Progenitor cell of endocrine pancreas (in vitro differentiated cells): ENCODE measurements at places on chromosomes 16 and 17. TPM values are rescaled to one million over a fixed set of nuclear protein-coding genes. Genes with fewer than 3 reads are reported as not detected.

Gene PRSS27
- total RNA-seq, result 6.3 and 6.6 TPM in 2 replicates

GRCh38 chr16:87658564-87659225 lies 56.4 kb downstream of the JPH3 start:
- DNase-seq, result no peak

Gene APOH
- total RNA-seq, result 0.27 and 0.57 TPM in 2 replicates

GRCh38 chr16:27994686-27995085 lies 68.8 kb downstream of the GSG1L start:
- no peak for DNase-seq

- no peak for DNase-seq
These were observed 20.5 kb upstream of the PABPN1L start for GRCh38 chr16:88886845-88887521.

GRCh38 chr16:35252356-35252936 lies 1793.0 kb downstream of the TP53TG3F start:
- DNase-seq, result no peak

Gene VAMP2
- 46.4 and 48.1 TPM in 2 replicates for total RNA-seq

Gene GNAO1
- 13.6 and 14.6 TPM in 2 replicates for total RNA-seq

- DNase-seq, result no peak
These were observed 7.3 kb downstream of the TADA2A start for GRCh38 chr17:37413875-37414519.

DNA sequence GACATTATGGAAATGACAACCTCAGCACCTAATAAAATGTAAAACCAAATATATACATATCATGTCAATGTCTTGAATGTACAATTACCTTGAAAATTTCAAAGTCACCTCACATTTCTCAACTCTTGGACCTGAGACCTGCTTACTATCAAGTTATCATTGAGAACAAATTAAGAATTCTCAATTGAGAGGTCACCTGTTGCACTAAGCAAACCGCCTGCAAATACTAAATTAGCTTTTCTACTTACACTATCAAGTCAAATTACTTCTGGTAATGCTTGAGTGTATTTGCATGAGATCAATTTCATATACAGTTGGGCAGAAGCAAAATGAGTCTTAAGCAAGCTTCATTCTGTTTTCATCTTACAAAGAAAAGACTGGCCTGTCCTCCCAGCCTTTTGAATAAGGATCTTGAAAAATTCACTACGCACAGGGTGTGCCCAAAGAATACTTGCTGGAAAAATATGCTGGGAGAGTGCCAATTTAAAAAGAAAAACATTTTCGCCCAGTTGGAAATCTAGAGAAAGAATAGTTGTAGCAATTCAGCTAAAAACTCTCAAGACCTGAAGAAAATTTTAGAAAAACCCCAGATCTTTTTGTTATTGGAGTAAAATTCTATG lies 35.7 kb downstream of the KANSL1 start:
- no peak for DNase-seq

Gene KRTAP16-1
- not detected in 2 replicates for total RNA-seq

- no peak for DNase-seq
These were observed 6.6 kb downstream of the FAM20A start for GRCh38 chr17:68594552-68594951.

DNA sequence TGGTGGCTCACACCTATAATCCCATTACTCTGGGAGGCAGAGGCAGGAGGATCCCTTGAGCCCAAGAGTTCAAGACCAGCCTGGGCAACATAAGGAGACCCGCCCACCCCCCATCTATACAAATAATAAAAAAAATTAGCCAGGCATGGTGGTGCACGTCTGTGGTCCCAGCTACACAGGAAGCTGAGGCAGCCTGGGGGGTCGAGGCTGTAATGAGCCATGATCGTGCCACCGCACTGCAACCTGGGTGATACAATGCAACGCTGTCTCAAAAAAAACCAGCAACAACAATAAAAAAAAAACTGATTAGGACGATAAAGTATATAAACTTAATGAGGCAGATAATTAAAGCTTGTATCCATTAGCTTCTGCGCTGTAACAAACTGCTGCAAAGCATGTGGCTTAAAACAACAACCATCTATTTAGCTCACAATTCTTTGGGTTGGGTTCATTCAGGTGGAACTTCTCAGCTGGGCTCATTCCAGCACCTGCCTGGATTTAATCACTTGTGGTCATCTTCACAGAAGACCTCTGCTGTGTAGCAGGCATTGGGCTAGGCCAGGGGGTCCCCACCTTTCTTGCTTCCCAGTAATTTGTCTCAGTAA lies 45.8 kb downstream of the LCMT1 start:
- DNase-seq, result no peak

Gene METTL2A
- 29.6 and 33.1 TPM in 2 replicates for total RNA-seq

DNA sequence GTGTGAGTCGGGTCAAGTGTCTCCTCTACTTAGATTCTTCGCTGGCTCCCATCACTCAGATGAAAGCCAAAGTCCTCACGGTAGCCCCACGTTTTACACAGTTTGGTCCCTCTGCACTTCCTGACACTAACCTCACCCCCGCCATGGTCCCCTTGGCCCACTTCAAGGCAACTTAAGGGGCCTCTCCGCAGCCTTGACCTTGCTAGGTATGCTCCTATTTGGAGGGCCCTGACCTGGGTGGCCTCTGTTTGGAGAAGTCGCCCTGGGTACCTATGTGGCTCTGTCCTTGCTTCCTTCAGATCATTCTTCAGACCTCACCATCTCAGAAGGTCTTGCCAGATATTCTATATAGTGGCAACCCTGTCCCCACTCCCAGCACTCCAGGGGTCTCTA lies 110.2 kb downstream of the SOCS1 start:
- DNase-seq, result no peak
